NCI-H226 (cell line): ENCODE measurements at places on chromosomes 7 and 10.

DNA sequence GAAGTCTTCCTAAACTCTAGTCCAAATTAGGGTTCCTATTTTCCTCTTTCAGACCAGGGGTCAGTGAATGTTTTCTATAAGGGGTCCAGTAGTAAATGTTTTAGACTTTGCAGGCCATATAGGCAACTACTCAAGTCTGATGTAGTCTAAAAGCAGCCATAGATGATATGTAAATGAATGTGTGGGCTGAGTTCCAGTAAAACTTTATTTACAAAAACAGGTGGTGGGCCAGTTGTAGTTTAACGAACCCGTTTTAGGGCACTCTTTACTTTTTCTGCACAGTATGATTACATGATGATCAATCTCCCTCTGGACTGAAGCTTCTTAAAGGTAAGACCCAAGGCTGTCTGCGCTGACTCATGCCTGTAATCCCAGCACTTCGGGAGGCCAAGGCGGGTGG is 243.6 kb downstream of the CAMK1D start:
- DNase-seq, result no peak

DNA sequence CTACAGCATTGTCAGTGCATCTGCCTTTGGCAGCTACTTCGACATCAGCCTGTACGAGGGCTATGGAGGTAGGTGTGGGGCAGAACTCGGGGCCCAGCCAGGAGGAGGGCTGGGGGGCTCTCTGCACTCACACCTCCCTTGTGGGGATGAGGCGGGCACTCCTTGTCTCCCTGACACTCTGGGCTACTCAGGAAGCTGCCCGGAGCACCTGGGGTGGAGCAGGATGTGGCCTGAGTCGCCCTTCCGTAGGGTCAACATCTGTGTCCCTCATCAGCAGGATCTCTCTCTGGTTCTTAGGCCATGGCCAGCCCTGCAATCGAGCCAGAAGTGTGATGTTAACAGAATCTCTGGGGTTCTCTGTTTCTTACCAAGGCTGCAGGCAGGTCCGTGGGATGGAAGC is 40.2 kb downstream of the C10orf105 start:
- no peak for DNase-seq

- no peak for DNase-seq
These were observed 54.6 kb downstream of the BPGM start for GRCh38 chr7:134701272-134701671.

GRCh38 chr10:71643904-71644303 is 75.7 kb downstream of the C10orf105 start:
- DNase-seq, result no peak

GRCh38 chr7:98557538-98558031 is 59.5 kb upstream of the NPTX2 start:
- no peak for DNase-seq

DNA sequence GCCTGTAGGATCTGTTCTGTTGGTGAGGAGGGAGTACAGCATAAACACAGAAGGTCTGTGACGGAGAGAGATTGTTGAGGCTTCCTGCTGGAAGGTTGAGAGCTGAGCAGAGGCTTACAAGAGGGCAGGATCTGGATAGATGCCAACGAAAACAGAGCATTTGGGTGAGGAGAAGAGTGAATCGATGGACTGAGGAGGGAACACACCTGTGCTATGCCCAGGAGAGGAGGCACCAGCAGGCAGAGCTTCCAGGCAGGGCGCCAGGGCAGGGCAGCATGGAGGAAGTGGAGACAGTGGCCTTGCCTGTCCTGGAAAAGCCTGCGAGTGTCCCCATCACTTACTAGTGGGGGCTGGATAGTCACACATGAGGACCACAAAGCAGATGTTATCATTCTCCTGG is 282.9 kb downstream of the PAXIP1 start:
- DNase-seq, result no peak

- no peak for DNase-seq
These were observed 15.8 kb upstream of the LYZL2 start for GRCh38 chr10:30645340-30645827.

GRCh38 chr10:437698-438490 is 251.6 kb downstream of the DIP2C start:
- DNase-seq, result no peak

GRCh38 chr7:41878309-41879295 is 175.7 kb upstream of the INHBA start:
- no peak for DNase-seq
